ENCODE measurements at places on chromosomes 12 and 14. TPM values are rescaled to one million over a fixed set of nuclear protein-coding genes. Genes with fewer than 3 reads are reported as not detected.
A peak's percentile ranks its signal among the peaks of the same experiment; 100 is the strongest.

DNA sequence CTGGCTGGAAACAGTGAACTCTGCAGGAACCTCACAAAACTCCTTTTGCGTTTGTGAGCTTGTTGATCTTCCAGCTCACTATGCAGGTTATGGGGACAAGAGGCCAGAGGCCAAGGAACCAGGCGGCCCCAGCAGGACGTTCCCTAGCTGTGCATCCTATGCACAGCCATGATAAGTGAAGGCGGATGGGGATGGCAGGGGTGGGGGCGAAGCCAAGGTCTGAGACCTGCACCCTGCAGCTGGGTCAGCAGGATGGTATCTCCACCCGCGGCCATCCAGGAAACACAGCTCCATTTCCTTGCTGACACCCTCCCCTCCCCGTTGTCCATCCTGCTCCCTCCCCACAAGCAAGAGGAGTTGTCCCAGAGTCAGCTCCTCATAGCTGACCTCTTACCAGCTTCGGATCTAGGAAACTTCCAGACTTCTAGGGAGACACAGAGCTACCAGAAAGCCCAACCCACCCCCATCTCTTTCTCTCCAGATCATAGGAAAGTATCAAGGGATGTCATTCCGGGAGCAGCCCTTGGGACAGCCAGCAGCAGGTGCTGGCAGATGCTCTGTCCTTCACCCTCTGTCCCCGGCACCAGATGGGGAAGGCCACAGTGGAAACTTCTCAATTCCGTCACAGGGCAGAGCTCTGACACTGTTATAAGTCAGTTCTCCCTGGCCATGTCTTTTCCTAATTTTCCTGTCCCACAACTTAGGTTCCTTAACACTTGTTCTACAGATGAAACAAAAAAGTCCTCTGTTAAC, 9.4 kb downstream of the ZBTB39 start:
- H3K4me1 ChIP-seq: peaks cover 17% of the 10 kb centered on the region
- DNase-seq: no peak
- H3K36me3 ChIP-seq: peaks cover 21% of the 10 kb centered on the region
- H3K27me3 ChIP-seq: no peaks in the 10 kb centered on the region

DNA sequence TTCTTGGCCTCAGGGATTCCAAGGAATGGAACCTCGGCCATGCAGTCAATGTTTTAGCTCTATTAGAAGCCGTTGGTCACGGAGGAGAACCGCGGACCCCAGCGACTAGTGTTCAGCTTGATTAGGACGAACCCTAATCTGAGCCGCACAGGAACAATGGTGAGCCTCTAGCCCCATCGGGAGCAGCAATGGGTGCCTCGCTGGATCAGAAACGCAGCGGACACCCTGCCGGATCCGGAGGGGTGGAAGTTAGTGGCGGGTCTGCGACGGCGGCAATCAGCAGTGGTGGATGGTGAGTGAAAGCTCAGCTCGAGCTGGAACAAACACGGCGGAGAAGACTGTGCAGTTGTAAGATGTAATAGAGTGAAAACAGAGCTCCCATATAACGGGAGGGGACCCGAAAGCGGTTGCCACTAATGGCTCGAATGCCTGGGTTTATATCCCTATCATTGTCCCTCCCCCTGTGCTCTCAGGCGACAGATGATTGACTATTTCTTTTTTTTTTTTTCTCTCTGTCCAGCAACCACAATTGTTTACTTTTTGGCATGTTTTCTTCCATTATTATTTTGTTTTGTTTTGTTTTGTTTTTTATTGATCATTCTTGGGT, 127.7 kb downstream of the ZNF664 start:
- H3K4me1 ChIP-seq: no peaks in the 10 kb centered on the region
- no peak overlapping the region for H3K27ac ChIP-seq
- no peak overlapping the region for H3K4me3 ChIP-seq
- no peaks in the 10 kb centered on the region for H3K27me3 ChIP-seq
- DNase-seq: no peak

GRCh38 chr14:49972823-49973222, 79.9 kb downstream of the ARF6 start:
- H3K36me3 ChIP-seq: no peaks in the 10 kb centered on the region
- no peaks in the 10 kb centered on the region for H3K27me3 ChIP-seq
- H3K27ac ChIP-seq: peak overlapping the region; percentile 73
- DNase-seq: peak; percentile 47

KSR2 gene
- polyA plus RNA-seq: not detected

DNA sequence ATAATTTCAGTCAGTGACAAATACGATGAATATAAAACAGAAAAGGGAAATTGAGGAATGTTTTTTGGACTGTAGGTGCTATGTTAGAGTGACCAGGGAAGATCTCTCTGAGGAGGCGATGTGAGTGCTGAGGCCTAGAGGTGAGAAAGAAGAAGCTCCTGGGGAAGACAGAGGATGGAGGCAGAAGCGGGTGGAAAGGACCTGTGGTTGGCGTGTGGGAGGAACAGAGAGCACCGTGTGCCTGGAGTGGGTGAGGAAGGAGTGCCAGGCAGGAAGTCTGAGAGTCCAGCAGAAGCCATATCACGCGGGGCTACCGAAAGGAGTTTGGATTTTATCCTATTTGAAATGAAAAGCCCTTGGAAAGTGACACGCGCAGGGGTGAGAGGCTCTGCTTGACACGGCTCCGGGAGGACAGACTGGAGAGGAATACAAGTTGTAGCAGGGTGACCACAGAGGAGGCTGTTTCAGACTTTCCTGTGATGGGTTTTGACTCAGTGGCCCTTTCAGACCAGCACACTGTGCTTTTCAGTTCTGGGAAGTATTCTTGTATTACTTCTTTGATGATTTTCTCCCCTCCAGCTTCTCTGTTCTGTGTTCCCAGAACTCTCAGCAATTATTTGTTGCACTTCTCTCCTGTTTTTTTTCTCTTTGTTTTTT, 96.9 kb downstream of the VRK1 start:
- H3K36me3 ChIP-seq: no peaks in the 10 kb centered on the region
- H3K27me3 ChIP-seq: no peaks in the 10 kb centered on the region
- H3K4me3 ChIP-seq: no peak overlapping the region
- no peak for DNase-seq
- H3K4me1 ChIP-seq: no peaks in the 10 kb centered on the region

DNA sequence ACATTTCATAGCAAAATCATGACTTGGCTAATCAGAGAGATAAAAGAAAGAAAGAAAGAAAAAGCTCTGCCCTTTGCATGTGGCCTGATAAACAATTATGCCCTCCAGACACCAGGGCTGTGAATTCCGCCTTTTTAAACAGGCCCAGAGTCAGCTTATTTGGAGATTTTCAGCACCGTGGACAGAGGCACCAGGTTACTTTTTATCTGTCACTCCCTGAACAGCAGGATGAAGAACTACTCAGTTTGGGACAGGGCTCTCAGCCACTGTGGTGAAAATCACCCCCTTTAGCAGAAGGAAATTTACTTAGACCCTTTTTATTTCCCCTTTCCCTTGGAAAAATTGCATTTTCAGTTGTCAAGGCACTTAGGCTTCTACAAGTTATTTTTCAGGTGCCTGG, 359.9 kb downstream of the NRXN3 start:
- H3K36me3 ChIP-seq: no peaks in the 10 kb centered on the region
- H3K4me3 ChIP-seq: no peak overlapping the region
- H3K4me1 ChIP-seq: no peaks in the 10 kb centered on the region
- no peaks in the 10 kb centered on the region for H3K27me3 ChIP-seq
- H3K27ac ChIP-seq: no peak overlapping the region

DNA sequence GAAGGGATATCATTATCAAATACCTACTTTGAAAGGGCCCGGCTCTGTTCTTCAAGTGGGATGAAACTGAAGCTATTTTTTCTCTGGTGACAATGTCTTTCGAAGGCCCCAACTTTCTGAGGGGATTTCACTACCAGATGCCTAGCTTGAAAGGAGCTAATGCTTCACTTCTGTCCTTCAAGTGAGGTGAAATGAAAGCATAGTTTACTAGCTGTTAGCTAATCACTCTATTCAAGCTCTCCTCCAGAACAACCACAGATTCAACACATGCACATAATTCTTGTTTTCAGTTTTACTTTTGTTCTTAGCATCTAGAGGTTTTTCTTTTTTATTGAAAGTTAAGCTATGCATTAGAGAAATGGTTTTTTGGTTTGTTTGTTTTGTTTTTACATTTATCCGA, 571.4 kb downstream of the NOVA1 start:
- no peaks in the 10 kb centered on the region for H3K4me1 ChIP-seq
- H3K4me3 ChIP-seq: no peak overlapping the region
- no peak overlapping the region for H3K27ac ChIP-seq
- no peak for DNase-seq
